ENCODE measurements at places on chromosomes 11 and 22.

DNA sequence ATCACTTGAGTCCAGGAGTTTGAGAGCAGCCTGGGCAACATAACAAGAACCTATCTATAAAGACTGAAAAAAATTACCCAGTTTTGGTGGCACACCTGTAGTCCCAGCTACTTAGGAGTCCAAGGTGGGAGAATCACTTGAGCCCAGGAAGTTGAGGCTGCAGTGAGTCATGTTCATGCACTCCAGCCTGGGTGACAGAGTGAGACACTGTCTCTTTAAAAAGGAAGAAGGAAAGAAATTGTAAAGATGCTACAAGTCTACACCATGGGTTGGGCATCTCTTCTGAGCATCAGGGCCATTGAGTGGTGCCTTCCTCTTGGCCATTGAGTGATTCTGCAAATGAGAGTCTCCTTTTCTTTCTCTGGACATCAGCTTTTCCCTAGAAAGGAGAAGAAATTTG is 15.7 kb upstream of the MTMR3 start:
- no peak for DNase-seq

DNA sequence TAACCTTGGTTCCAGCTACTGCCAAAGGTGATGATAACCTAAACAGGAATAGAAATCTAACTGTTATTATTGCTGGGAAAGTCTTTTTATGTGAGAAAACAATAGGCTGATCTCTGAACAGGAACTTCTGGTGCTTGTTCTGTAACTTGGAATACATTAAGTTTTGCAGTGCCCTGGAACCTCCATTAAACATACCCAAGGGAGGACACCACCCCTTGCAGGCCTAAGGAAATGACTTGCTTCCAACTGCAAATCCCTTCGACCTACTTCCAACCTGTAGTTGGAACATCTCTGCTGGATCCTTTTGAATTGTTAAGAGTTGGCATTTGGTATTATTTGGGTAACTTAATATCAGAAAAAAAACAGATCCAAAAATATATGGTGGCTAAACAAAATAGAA is 188.4 kb upstream of the API5 start:
- DNase-seq, result no peak

DNA sequence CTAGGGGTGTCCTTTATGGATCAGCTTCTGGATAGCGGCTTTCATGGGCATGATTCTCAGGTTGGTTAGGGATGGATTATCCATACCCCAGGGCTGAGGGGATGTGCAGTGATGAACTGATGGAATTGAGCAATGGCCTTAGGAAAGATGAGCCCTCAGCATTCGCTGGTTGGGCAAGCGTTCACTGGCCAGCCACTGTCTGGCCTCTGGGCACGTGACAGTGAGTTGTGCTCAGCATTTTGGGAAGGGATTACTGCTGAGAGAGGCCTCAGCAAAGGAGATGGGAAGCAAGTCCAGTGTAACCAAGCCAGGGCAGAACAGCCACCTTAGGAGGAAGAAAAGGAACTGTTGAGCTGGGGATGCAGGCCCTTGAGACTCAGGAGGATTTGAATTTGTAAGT is 17.4 kb downstream of the UBASH3B start:
- no peak for DNase-seq

GRCh38 chr11:82857145-82857544 is 43.1 kb downstream of the PRCP start:
- no peak for DNase-seq

GRCh38 chr11:67357831-67358670 is 4.7 kb upstream of the POLD4 start:
- no peak for DNase-seq

DNA sequence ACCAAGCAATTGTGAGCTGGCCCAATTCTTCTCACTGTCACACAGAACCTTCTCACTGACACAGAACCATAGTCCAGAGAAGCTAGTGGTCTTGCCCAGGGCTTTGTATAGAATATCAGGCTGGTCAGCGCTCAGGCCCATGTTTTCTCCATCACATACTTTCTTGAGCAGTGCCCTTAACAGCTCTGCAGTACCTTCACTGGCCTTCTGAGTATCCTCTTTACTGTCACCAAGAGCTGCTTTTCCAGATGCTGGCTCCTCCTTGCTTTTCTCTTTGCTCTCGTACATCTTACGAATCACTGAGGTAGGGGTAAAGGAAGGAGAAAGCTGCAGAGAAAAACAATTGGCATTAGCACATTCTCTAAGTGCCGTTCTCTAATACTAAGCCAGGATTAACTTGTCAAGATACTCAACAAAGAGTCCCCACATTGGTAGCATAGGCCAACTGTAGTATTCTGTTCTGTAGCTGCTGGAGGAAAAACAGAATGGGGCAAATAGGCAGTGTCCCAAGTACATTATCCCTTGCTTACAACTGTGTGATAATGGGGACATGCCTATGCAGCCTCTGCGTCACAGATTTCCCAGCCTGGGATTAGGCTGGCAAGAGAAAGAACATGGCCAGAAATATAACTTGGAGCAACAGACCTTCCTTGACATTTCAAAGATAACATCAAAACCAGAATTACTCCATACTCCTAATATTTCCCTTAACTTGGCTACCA is 43.5 kb downstream of the DRG1 start:
- no peak for DNase-seq

DNA sequence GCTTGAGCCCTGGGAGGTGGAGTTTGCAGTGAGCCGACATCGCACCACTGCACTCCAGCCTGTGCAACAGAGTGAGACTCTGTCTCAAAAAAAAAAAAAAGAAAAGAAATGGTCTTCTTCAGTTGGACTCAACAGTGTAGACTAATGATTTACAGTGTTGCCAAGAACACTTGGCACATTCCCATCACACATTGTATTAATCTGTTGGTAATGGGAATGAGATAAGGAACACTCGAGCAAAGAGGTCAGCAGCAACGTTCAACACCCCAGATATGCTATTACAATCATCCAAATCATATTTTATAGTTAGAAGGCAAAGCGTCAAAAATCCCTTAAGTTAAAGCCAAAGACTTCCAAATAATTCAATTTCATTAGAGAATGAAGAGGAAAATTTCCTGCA is 14.5 kb downstream of the CDON start:
- DNase-seq, result no peak

- DNase-seq, result no peak
These were observed 12.7 kb downstream of the OR56A5 start for GRCh38 chr11:5955586-5955985.

GRCh38 chr11:47448566-47449427 is at the start of gene RAPSN:
Gene RAPSN (minus strand): TSS chr11:47449136. CDS start chr11:47448964, 172 bp downstream.
- no peak for DNase-seq

DNA sequence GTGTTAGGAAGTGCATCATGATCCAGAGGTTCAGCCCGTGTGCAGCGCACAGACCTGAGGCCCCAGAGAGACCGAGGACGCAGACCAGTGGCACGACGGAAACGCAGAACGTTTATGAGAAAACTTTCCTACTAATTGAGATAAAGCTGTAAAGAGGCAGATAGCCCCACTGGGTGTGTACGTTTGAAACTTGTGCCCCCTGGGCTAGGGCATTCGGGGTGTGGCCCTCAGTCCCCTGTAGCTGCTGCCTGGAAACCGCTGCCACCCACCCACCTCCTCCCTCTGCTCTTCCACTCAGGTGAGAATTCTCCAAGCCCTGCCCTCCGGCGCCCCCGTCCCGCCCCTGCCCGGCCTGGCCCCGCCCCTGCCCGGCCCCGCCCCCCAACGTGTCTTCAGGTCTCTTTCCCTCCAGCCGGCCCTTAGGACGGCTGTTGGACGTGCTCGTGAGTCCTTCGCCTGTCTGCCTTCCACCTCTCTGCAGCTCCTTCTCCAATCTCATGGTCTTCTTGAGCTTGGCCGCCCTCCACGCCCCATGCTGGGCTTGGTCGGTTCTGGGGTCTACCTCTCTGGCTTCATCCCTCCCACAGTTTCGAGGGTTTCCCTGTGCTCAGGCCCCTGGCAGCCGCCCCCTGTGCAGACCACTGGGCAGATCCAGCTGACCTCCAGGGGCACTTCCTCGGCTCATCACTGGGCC is 12.1 kb downstream of the MAPK8IP2 start:
- DNase-seq, result peak; percentile 13

GRCh38 chr11:93614173-93614722 is 47.2 kb upstream of the CEP295 start:
- DNase-seq, result no peak

DNA sequence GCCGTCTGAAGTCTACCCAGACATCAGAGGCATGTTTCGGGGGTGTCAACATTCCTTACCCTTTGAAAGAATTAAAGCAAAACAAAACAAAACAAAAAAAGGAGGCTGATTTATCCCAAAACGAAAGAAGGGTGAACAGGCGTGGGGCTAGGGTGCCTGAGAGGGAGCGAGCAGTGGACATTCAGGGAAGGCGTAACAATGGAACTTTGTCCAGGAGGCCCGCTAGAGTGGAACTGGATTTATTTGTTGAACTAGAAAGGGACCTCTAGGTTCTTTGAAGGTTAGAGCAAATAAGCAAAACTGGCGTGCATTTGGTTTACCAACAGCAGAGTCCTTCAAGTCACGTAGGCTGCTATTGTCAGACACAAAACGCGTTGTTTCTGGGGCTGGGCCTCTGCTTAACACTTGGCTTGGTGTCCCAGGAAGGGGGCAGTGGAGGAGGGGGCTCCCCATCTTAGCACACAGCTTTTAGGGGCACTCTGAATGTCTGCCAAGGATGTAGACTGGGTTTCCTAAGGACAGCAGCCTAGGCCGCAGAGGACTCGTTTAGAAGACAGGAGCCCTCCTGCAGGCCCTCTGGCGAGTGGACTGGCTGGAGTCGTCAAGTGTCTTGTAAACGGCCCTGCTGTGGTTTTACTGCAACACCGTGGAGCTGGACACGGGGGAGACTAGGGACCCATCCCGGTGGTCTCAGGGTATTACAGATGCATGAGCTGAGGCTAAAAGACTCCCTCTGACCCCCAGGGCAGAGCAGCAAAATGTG is 203.7 kb upstream of the SORL1-AS1 start:
- DNase-seq, result no peak

- no peak for DNase-seq
These were observed 161.2 kb upstream of the NAV2 start for GRCh38 chr11:19551457-19551856.

DNA sequence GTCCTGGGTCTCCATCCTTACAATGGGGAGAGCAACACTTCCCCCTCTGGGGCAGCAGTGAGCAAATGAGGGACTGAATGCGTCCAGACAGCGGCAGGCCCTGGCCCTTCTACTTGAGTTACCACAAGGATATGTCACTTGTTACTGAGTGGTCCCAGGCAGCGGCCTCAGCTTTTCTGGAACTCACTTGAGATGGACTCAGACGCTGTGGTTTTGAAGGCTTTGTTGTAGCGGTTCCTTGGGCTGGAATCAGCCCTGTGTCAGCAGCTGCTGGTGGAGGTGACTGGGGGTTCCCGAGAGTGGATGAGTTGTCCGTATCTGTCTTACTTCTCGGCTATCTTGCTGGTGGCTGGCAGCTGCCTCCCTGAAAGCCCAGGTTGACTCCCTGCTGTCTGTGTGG is 77.0 kb downstream of the MICAL2 start:
- DNase-seq, result no peak

DNA sequence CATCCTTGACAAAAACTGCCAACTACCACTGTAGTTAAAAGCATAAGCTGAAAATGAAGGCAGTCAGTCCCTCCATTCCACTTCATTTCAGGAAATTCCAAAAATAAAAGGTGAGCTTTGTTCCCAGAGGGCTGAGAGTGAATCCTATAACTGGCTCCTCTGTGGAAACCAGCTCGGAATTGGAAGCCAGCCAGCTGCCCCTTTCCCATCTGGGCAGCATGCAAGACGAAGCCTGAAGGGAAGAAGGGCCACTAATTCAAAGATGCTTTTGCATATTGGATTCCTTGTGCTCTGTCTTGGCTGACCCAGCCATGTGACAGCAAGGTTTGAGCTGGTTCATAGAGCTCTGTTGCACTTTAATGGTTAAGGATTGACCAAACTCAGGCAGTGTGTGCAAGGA is 83.4 kb downstream of the ALX4 start:
- DNase-seq, result no peak
